Activated CD8-positive, alpha-beta T cell treated with anti-CD3 and anti-CD28 coated beads for 36 hours (primary cell): ENCODE measurements at places on chromosomes 7 and 10. TPM values are rescaled to one million over a fixed set of nuclear protein-coding genes. Genes with fewer than 3 reads are reported as not detected.

The DDC gene
- 1.2 TPM for total RNA-seq

The AKR1B1 gene
- total RNA-seq = 106 TPM

The GPRIN2 gene
- total RNA-seq = not detected

The TDRD1 gene
- total RNA-seq = 0.16 TPM

The PGAM2 gene
- total RNA-seq = 0.49 TPM

The OR13A1 gene
- not detected for total RNA-seq

The MMP21 gene
- total RNA-seq = not detected

The TMEM270 gene
- total RNA-seq = not detected

The C10orf90 gene
- total RNA-seq = not detected

The AMPH gene
- not detected for total RNA-seq

The BMPER gene
- total RNA-seq = not detected

The TSPAN12 gene
- not detected for total RNA-seq
